Naive thymus-derived CD8-positive, alpha-beta T cell (primary cell): ENCODE measurements at places on chromosomes 4 and X.

GRCh38 chr4:185793716-185794115 is 18.3 kb downstream of the SORBS2 start:
- H3K36me3 ChIP-seq, result no peaks in the 10 kb centered on the region
- H3K27me3 ChIP-seq, result peaks cover 2% of the 10 kb centered on the region
- H3K4me3 ChIP-seq, result no peak overlapping the region

- no peaks in the 10 kb centered on the region for H3K4me1 ChIP-seq
- H3K36me3 ChIP-seq, result no peaks in the 10 kb centered on the region
- peaks cover 16% of the 10 kb centered on the region for H3K27me3 ChIP-seq
- H3K27ac ChIP-seq, result no peak overlapping the region
- no peak overlapping the region for H3K4me3 ChIP-seq
These were observed 161.3 kb downstream of the ATP10D start for GRCh38 chr4:47646372-47646771.

GRCh38 chr4:57490520-57491255 is 380.5 kb upstream of the IGFBP7 start:
- no peak overlapping the region for H3K4me3 ChIP-seq
- no peaks in the 10 kb centered on the region for H3K36me3 ChIP-seq
- no peaks in the 10 kb centered on the region for H3K4me1 ChIP-seq
- H3K27me3 ChIP-seq, result no peaks in the 10 kb centered on the region
- no peak overlapping the region for H3K27ac ChIP-seq

DNA sequence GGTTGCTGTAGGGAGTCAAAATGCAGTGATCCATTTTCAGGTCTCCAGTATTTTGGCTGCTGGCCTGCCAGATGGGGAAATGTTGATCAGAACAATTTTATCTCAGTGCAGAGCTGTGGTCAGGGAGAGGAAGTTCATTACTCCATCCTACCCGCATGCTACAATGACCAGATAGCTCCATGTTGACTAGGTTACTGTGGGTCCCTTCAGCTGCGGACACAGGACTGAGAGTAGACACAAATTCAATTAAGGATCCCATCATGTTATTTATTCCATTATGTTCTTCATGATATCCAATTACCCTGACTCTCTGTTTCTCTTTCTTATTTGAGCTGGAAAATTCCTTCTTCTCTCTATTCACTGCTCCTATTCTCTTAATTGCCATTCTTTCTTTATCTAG is 16.3 kb downstream of the SYNPO2 start:
- no peak overlapping the region for H3K4me3 ChIP-seq
- H3K36me3 ChIP-seq, result no peaks in the 10 kb centered on the region
- H3K27ac ChIP-seq, result no peak overlapping the region
- no peaks in the 10 kb centered on the region for H3K4me1 ChIP-seq
- DNase-seq, result no peak

DNA sequence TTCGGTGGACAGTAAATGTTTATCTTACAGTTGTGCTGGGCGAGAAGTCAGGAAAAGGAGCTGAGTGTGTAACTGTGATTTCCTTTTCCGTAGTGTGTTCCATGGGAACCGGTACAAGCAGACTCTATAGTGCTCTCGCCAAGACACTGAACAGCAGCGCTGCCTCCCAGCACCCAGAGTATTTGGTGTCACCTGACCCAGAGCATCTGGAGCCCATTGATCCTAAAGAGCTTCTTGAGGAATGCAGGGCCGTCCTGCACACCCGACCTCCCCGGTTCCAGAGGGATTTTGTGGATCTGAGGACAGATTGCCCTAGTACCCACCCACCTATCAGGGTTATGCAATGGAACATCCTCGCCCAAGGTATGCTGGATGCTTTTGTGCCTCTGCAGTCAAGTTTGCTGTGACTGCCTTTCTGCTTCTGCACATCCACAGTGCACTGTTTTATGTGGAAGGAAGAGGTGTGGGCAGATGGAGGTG is 27.4 kb downstream of the NOCT start:
- no peak for DNase-seq
- H3K4me1 ChIP-seq, result peaks cover 12% of the 10 kb centered on the region
- H3K36me3 ChIP-seq, result peaks cover 12% of the 10 kb centered on the region
- no peaks in the 10 kb centered on the region for H3K27me3 ChIP-seq
- H3K4me3 ChIP-seq, result no peak overlapping the region
